HT-29 (cell line): ENCODE measurements at places on chromosomes 7 and 10. TPM values are rescaled to one million over a fixed set of nuclear protein-coding genes. Genes with fewer than 3 reads are reported as not detected.

PSMA2 gene
- 54.8 and 63.4 TPM in 2 replicates for total RNA-seq

GFRA1 gene
- total RNA-seq: not detected in 2 replicates

LRRN3 gene
- not detected in 2 replicates for total RNA-seq

PLXNA4 gene
- total RNA-seq: not detected in 2 replicates

CPA1 gene
- not detected in 2 replicates for total RNA-seq

FGFR2 gene
- 29.2 and 31.9 TPM in 2 replicates for total RNA-seq

INMT gene
- total RNA-seq: not detected in 2 replicates

C10orf105 gene
- total RNA-seq: 0.20 TPM in 1 of 2 replicates, not detected in the other

TMEM196 gene
- not detected in 2 replicates for total RNA-seq

IPMK gene
- 3.6 and 5.0 TPM in 2 replicates for total RNA-seq

NME8 gene
- not detected in 2 replicates for total RNA-seq

TFPI2 gene
- total RNA-seq: not detected in 2 replicates

CCDC146 gene
- total RNA-seq: not detected in 2 replicates

TMEM273 gene
- not detected in 2 replicates for total RNA-seq

GIGYF1 gene
- total RNA-seq: 44.6 and 46.9 TPM in 2 replicates

GSTO1 gene
- 96.1 and 97.2 TPM in 2 replicates for total RNA-seq

TMEM236 gene
- not detected in 2 replicates for total RNA-seq

FKBP9 gene
- total RNA-seq: 63.5 and 77.2 TPM in 2 replicates

FAM25A gene
- 0.76 TPM in 1 of 2 replicates, not detected in the other for total RNA-seq
